ENCODE measurements at places on chromosomes 4 and X.

- DNase-seq, result peak; percentile 67
These were observed 119.5 kb upstream of the LIMCH1 start for GRCh38 chr4:41418444-41418843.

DNA sequence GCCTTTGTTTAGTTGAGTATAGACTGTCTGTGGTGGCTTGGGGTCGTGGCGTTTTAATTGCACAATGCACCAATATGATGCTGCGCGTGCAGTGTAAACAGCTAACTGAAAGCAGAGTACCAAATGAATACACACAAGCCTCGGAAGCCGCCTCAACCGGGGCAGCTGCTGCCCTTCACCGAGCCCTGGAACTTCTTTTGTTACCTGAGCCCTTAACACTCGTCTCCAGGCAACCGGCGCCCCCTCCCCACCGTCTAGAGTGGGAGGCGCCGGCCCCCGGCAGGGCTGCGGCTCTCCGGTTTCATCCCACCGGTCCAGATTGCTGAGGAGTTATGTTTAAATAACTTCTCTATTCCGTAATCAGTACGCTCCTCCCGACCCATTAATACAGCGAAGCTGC, 173.2 kb upstream of the TBL1X start:
- no peak for DNase-seq

DNA sequence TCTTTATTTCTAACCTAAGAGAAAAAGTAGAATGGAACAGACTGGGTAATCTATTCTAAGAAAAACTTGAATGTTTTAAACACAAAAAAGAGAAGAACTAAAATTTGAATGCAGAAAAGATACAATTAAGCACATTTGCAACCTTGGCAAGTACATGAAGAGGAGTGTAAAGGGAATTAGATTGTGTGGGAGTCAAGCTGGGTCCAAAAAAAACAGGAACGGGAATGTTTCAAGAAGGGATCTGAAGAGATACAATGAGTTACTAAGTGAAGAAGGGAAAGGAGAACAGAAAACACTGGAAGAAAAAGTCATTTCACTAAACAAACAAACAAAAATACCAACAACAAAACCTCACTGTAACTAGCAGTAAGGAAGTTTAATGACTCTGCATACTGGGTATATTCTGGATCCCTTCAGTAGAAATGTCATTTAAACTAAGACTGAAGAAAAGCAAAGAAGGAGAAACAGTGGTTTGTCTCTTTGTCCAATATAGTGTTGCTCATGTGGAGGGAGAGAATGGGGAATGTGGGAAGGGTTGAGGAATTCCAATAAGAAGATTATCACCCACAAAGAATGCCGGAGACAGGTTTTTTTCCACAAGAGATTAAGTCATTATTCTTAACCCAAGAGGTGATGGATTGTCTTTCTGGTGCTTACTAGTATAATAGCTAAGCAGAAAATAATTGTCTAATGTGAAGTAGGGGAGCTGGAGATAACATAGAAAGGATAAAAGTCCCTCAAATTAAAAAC, 50.4 kb upstream of the PTPN13 start:
- peak; percentile 77 for DNase-seq

DNA sequence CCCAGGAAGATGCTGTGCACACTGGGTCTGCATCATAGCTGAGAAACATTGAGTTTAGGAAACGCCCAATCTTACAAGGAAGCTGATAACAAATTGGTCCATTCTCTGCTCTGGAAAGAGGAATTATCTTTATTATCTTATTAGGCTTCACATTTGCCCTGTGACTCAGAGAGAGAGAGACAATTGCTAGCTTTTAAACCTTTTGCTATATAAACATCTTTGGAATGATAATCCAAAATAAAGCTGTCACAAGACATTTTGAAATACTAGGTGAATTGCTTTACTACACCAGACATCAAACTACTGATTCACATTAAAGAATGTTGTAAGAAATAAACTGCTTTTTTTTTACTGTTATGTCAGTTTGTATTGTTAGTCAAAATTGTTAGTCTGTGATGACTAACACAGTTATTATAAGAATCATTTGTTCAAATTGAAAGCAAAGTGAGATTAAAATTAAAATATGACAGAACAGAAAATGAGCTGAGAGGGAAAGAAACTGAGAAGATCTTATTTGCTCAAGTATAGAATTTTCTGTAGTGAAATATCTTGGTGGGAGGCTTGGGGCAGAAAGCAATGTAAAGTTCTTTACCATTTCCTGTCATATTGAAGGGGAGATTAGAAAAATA, 765.4 kb upstream of the PCDH10 start:
- no peak for DNase-seq

DNA sequence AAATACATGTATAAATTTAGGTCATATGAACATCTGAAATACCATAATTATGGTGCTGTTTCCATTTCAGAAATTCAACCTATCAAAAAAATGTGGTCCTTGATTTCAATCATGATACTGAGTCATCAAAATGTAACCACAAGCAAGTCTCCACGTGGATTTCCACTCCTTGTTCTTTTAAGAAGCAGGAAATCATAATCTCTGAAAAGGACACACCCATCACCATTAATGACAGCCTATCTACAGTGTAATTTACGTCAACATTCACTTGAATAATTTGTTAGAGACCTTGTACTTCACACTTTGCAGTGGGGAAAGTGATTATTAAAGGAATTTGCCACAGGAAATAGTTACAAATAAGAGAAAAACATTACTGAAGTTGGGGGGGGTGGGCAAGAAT, 17.7 kb upstream of the SLC7A11 start:
- peak; percentile 67 for DNase-seq

- DNase-seq, result peak; percentile 75
These were observed 85.8 kb downstream of the ARHGAP6 start for GRCh38 chrX:11579636-11580600.

GRCh38 chr4:78612398-78613178, 61.0 kb downstream of the ANXA3 start:
- DNase-seq, result peak; percentile 65
